ENCODE measurements at places on chromosomes 1 and 21.

- no peak for DNase-seq
Observed at GRCh38 chr1:230266456-230266855, 159.7 kb downstream of the PGBD5 start.

GRCh38 chr1:246254854-246255253, 252.2 kb downstream of the SMYD3 start:
- no peak for DNase-seq

GRCh38 chr1:22533244-22533895, 29.9 kb upstream of the EPHA8 start:
- DNase-seq, result no peak

DNA sequence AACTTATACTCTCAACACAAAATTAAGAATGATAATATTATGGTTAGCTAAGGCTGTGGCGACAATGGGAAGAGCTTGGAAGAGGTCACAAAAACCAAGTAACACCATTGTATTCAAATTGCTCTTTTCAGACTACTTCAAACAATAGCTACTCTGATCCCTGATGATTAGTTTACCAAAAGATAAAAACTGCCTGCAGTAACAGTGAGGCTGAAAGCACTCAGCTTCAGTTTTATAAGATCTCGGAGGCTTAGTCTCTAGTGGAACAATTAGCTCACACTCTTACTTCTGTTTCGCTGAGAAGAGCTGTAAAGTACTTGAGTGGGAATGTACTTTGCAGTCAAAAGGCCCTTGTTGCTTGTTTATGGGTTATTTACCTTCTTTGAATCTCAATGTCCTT, 278.5 kb downstream of the LRRC7 start:
- no peak for DNase-seq

DNA sequence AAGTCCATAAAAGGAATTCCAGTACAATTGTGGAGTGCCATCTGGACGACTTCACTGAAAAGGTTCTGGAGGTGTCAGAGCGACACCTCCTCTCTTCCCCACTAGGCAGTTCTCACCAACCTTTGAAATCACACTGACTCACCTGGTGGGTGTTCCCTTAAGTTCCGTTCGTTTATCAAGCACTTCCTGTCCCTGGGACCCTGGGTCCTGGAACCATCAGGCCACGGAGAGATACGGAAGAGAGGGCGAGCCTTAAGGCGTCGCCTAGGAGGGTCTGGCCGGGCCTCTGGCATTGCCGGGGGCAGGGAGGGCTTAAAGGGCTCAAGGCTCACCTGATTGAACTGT, 317 bp downstream of the SPAG17 start:
- DNase-seq, result no peak

GRCh38 chr1:185238447-185238846, 78.6 kb downstream of the IVNS1ABP start:
- DNase-seq, result peak; percentile 52

DNA sequence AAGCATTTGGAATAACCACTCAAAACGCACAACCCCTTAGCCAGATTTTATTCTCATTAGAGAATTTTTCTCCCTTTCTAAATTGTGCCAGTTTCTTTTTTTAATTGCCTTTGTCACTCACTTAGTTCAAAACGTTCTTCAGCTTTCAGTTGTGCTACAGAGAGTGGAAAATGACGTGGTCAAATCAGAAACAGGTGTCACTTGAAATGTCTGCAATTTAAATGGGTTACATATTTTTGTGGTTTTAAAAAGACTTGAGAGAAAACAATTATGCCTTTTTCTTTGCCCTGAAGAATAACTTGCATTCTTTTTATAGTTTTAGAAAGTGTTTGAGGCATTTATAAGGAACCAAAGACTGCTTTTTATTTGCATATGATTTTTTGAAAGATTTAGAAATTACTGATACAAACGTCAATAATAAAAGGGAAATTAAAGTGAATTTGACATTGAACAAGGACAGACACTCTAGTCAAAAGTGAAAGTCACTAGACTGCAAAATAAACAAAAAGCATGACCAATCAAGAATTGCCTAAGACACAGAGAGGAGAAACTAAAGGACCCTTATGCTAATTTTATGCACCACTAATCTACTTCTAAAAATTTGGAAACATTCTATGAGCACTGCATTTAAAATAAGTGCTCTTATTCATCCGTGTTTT, 191.0 kb downstream of the TPR start:
- no peak for DNase-seq

- peak; percentile 68 for DNase-seq
Observed at GRCh38 chr1:17405898-17406759, 33.3 kb downstream of the RCC2 start.

DNA sequence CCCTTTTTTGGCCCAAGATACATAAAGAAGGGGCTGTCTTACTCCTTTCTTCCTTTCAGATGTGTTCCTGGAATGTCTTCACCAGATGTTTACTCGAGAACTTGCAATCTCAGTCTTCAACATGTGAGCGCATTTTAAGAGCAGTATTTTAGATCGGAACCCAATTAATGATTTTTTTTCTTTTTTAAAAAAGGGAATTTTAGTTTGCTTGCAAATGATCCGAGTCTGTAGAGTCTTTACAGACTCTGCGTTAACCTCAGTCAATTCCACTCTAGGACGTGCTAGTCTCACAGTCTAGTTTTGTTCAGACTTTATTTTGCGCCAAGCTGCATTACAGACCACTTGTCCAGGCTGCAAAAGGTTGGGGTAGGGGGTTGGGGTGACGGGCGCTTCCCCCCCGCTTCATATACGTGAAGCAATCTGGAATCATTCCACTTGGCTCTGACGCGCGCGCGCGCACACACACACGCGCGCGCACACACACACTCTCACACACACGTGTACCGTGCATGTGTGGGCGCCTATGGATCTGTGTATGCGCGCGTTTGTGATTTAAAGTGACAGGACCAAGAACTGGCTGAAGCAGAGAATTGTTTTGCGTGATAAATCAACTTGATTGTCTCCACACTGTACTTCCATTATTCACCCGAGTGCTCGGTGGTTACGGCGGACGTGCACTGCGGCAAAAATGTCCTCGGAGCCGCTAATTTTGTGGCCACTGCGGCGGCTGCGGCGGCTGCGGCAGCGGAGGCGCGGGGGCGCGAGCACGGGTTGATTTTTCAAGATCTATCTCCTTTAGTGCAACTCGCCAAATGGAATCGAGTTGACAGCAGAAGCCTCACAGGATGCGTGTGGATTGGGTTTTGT, 25.6 kb upstream of the NFIA start:
- peak; percentile 71 for DNase-seq

DNA sequence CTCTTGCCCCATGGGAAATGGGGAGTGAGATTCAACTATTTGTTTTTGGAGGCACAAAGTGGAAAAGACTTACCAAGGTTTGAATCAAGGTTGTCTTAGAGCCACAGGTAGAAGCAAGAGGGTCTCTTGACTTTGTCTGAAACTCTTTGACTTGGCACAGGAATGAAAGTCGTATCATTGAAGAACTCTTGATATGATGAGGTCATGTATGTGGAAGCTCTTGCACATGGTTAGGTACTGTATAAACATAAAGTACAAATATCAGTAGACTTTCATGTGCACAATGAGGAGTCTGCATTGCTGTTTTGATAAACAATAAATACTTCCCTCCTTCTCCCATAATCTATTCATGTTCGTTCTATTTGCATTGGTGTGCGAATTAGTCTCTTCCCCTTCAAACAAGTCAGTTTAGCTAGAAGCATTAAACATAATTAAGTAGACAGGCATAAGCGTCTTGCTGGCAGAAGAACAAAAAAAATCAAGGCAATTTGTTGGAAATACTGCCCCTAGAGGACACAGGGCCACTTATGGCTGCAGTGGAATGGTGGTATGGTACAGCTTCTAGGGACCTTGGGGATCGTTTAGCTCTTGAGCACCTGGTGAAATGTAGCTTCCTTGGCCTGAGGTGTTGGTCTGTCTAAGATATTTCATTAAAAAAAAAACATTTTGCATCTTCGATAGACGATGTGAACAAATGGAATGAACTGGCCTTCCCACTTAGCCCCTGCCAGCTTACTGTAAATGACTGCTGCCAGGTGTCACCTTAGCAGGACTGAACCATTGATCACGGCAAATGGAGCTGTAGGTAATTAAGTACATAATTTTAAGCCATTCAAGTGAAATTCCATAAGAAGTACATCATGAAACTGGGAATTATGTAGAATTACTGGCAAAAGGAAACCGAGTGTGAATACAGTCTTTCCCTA, 218.0 kb upstream of the GALNT2 start:
- peak; percentile 45 for DNase-seq

DNA sequence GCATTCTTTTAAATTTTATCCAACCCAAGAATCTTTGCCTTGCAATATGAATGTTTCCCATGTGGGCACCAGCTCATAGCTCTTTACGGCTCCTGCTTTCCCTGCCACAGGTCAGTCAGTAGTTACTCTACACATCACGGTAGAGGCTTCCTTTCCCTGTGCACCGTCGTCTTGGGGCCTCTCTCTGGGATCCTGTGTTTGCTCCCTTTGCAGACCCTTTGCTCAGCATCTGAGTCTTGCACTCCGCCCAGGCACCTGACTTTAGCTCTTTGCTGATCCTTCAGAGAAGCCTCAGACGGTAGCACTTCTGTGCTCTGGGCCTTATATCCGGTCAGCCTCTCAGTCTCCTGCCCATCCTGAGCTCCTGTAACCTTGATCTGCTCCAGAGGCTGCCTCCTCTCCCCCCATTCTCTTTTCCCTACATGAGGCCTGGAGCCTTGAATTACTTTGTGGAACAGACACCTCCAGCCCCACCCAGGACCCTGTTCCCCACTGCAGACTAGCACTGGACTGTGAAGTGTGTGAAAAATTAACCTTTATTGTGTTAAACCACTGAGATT, 183.5 kb upstream of the HMGB4 start:
- no peak for DNase-seq

DNA sequence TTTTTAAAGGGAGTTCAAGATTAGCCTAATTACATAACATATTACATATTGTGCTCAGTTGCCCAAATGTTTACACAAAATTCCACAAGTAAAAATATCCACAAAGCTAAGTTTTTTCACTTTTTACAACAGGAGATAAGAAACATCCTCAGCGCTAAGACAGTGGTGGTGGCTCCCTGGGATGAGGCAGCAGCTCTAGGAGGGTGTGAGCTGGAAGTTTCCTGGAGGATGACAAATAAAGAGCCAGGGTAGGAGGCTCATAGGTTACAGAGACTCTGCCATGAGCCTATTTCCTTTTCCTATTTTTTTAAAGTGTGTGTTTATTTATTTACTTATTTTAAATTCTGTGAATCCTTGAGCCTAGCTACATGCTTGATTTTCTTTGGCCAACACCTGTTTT, 91.7 kb downstream of the COL24A1 start:
- DNase-seq, result no peak

GRCh38 chr1:10471411-10472219, 714 bp downstream of the DFFA start:
- peak; percentile 44 for DNase-seq

DNA sequence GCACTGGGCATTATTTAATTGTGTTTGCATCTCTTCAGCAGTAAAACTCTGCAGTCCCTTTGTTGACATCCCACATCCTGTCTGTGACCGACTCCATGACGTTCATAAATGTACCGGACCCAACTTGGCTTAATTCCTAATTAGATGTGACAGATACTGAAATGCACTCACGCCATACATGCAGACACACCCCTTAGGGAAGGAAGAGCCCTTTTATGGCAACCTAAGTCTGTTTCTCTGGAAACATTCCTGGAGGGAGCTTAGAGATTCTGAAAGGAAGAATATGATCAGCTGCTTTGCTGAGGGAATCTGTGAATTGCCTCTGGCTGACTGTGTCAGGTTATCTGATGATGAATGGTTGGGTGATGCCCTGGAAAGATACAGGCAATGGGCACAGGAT, 33.4 kb downstream of the ADAMTS5 start:
- no peak for DNase-seq

- no peak for DNase-seq
Observed at GRCh38 chr1:18830596-18830995, 28.9 kb downstream of the TAS1R2 start.

DNA sequence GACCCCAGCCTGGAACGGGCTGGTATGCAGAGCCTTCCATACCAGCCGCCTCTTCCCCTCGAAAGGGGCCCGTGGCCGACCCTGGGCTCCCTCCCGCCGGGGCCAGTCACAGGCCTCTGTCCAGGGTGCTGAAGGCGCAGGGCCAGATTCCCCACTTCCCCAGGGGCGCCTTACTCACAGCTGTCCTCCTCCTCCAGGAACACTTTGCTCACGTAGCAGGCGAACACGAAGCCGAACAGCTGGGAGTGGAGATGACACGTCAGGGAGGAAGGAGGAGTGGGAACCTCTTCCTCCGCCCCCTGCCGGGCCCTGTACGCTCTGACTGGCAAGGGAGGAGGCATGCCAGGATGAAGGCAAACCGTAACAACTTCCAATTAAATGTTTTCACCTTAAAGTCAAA, 57.3 kb downstream of the NKAIN1 start:
- DNase-seq, result peak; percentile 98

GRCh38 chr1:59143133-59143487, 153.8 kb upstream of the FGGY start:
- peak; percentile 96 for DNase-seq

GRCh38 chr1:35049116-35049515, 17.4 kb upstream of the ZMYM6 start:
- peak; percentile 60 for DNase-seq

DNA sequence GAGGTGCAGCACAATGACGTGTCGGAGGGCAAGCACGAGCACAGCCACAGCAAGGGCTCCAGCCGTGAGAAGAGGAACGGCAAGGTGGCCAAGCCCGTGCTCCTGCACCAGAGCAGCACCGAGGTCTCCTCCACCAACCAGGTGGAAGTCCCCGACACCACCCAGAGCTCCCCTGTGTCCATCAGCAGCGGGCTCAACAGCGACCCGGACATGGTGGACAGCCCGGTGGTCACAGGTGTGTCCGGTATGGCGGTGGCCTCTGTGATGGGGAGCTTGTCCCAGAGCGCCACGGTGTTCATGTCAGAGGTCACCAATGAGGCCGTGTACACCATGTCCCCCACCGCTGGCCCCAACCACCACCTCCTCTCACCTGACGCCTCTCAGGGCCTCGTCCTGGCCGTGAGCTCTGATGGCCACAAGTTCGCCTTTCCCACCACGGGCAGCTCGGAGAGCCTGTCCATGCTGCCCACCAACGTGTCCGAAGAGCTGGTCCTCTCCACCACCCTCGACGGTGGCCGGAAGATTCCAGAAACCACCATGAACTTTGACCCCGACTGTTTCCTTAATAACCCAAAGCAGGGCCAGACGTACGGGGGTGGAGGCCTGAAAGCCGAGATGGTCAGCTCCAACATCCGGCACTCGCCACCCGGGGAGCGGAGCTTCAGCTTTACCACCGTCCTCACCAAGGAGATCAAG, 107.5 kb upstream of the VAMP3 start:
- DNase-seq, result no peak

- DNase-seq, result no peak
Observed at GRCh38 chr21:39840373-39841097, 26.7 kb upstream of the PCP4 start.

DNA sequence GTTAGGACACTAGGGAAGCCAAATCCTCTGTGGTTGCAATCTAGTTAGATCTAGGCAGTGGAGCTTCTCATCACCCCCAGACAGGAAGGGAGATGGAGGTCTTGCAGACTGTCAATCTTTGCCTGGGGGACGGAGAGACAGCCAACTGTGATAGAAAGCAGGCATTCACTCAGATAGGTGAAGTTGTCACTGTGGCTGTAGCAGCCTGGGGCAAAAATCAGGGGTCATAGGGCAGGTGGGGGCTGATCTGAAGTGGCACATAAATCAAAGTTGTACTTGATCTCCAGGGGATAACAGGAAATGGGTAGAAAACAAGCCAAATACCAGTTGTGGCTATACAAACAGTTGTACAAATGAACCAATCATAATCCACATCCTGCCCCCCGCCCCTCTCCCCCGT, 620.9 kb upstream of the USP24 start:
- DNase-seq, result no peak
